ENCODE measurements at places on chromosomes 16 and 17.

GRCh38 chr17:46916211-46916610, 6.7 kb upstream of the GOSR2 start:
- no peak overlapping the region for H3K4me3 ChIP-seq
- DNase-seq: no peak
- H3K27ac ChIP-seq: no peak overlapping the region
- H3K36me3 ChIP-seq: no peaks in the 10 kb centered on the region

GRCh38 chr17:48462946-48463345, 32.9 kb upstream of the SKAP1 start:
- H3K36me3 ChIP-seq: no peaks in the 10 kb centered on the region
- no peaks in the 10 kb centered on the region for H3K27me3 ChIP-seq
- no peaks in the 10 kb centered on the region for H3K4me1 ChIP-seq
- no peak overlapping the region for H3K4me3 ChIP-seq

- no peak for DNase-seq
- H3K36me3 ChIP-seq: no peaks in the 10 kb centered on the region
- no peak overlapping the region for H3K27ac ChIP-seq
- no peaks in the 10 kb centered on the region for H3K27me3 ChIP-seq
- H3K4me3 ChIP-seq: no peak overlapping the region
These were observed 58.2 kb downstream of the STX8 start for GRCh38 chr17:9517396-9517795.

DNA sequence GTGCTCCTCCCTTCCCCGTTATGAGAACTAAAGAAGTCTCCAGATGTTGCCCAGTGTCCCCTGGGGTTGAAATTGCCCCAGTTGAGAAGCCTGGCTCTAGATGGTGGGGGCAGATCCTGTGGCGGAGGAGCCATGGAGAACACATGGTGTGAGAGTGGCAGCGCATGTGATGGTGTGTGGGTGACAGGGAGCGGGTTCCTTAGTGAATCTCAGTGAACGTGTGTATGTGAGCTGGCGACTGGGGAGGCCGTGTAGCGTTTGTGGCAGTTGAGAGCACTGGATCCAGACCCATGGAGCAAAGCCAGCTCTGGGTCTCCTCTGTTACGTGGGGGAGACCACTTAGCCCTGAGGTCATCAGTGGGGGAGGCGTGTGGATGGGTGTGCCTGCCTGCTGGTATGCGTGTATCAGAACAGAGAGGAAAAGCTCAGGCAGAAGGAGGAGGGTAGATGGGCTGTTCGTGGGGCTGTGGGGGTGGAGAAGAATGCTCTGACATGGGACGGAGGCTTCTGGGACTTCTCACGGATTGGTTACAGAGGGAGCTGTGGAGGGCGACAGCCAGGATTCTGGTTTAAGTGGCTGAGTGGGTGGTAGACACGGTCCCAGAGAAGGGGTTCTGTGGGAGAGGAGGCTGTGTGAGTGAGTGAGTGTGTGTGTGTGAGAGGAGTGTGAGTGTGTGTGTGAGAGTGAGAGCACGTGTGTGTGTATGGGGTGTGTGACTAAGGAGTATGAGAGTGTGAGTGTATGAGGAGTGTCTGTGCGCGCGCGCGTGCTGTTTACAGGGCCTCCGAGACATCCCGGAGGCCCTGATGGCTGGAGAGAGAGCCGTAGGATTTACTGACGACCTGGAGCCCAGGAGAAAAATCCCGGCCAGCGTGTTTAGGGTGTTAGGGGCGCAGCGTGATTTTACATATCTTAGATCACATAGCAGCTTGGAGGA, 193.8 kb downstream of the SNX29 start:
- no peak for DNase-seq
- no peaks in the 10 kb centered on the region for H3K4me1 ChIP-seq
- no peak overlapping the region for H3K4me3 ChIP-seq
- no peaks in the 10 kb centered on the region for H3K36me3 ChIP-seq
- H3K27ac ChIP-seq: no peak overlapping the region

GRCh38 chr17:55437159-55437605, 15.5 kb upstream of the MMD start:
- H3K4me1 ChIP-seq: peaks cover 3% of the 10 kb centered on the region
- no peak overlapping the region for H3K27ac ChIP-seq
- no peaks in the 10 kb centered on the region for H3K36me3 ChIP-seq
- no peaks in the 10 kb centered on the region for H3K27me3 ChIP-seq
- H3K4me3 ChIP-seq: no peak overlapping the region
- no peak for DNase-seq

GRCh38 chr17:48412841-48413240, 17.2 kb downstream of the SKAP1 start:
- no peak for DNase-seq
- H3K36me3 ChIP-seq: no peaks in the 10 kb centered on the region
- H3K4me3 ChIP-seq: no peak overlapping the region
- peak overlapping the region; percentile 60 for H3K27ac ChIP-seq
- H3K4me1 ChIP-seq: peaks cover 55% of the 10 kb centered on the region

DNA sequence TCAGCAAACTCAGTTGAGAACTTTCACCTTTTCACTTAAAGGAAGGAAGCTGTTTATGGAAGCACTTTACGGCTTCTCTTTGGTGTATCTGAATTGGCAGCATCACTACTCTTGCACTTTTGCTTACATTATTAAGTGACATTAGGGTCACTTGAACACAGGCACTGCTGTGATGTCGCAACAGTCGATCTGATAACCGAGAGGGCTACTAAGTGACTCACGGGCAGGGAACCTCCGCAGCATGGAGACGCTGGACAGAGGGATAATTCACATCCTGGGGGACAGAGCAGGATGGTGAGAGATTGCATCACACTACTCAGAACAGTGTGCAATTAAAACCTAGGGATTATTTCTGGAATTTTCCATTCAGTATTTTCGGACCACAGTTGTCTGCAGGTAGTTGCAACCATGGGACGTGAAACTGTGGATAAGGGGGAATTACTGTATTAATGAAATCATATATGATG, 56.5 kb downstream of the DNAH2 start:
- H3K27ac ChIP-seq: no peak overlapping the region
- no peaks in the 10 kb centered on the region for H3K4me1 ChIP-seq
- H3K36me3 ChIP-seq: no peaks in the 10 kb centered on the region
- DNase-seq: no peak
- H3K27me3 ChIP-seq: no peaks in the 10 kb centered on the region
- H3K4me3 ChIP-seq: no peak overlapping the region

DNA sequence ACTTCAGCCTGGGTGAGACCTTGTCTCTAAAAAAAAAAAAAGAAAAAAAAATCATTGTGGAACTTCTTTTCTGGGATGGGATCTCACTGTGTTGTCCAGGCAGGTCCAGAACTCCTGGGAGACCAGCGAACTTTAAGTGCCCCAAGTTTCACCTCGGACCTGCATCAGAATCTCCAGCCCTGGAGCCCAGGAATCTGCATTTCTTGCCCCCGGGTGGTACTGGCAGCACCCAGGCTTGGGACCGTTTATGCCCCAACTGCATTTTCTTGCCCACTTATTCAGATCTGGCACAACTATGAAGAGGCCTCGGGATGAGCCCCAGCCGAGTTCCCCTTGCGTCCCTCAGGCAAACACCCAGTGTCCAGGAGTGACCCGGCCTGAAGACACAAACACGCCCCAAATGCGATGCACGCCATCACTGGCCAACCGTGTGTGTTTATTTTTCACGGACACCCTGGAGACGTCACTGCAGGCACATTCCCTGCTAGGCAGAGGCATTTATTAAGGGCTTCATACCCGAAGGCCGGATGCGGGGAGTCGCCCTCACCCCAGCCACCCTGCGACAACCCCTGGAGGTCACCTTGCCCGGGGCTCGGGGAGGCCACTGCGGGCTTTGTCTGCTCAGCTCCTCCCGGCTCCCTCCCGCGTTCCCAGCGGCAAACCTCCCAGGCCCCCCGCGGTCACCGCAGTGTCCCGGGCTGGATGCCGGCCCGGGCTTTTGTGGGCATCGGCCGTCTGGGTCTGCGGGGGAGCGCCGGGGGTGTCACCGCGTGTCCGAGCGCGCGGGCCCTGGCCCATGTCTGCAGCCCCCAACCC, 684 bp upstream of the SPIRE2 start:
- no peak overlapping the region for H3K4me3 ChIP-seq
- H3K27me3 ChIP-seq: no peaks in the 10 kb centered on the region
- H3K27ac ChIP-seq: no peak overlapping the region
- no peaks in the 10 kb centered on the region for H3K4me1 ChIP-seq
- no peak for DNase-seq

All from naive thymus-derived CD4-positive, alpha-beta T cell (primary cell).